ENCODE measurements at places on chromosomes 2 and 18.
A peak's percentile ranks its signal among the peaks of the same experiment; 100 is the strongest.

GRCh38 chr2:937530-937929, 13.1 kb upstream of the SNTG2 start:
- no peak for DNase-seq

DNA sequence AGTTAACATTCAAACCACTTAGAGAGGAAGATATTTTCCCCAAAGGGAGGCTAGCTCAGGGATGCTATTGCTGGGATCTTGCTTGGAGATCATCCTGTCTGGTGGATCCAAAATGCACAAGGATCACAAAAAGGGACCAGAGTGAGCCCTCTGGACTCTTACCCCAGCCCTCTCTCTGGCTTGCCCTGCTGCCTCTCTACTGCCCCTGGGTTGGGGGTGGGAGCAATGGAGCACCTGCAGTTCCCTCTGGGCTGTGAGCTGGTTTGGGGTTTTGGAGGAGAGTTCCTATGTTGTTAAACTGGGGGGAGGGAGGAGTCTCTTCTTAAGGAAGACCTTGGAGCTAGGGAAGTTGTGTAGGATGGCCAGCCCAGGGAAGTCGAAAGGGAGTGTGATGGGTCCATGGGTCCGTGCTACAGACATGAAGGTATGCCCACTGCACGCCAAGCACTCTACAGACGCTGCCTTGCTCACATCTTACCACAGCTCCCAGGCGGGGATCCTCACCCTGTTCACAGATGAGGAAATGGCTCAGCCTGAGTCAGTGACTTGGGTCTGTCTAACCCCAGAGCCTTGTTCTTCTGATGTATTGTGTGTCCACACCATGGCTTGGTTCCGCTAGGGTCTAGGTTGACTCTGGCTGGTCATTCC, 3.8 kb downstream of the LBH start:
- no peak for DNase-seq

GRCh38 chr2:135056790-135057189, 4.7 kb downstream of the RAB3GAP1 start:
- DNase-seq = no peak

- no peak for DNase-seq
Measured at GRCh38 chr2:169853041-169853668, 25.9 kb downstream of the UBR3 start.

- DNase-seq = no peak
Measured at GRCh38 chr18:5787936-5788335, 107.4 kb downstream of the TMEM200C start.

- no peak for DNase-seq
Measured at GRCh38 chr2:110812726-110813645, 80.6 kb downstream of the ACOXL start.

DNA sequence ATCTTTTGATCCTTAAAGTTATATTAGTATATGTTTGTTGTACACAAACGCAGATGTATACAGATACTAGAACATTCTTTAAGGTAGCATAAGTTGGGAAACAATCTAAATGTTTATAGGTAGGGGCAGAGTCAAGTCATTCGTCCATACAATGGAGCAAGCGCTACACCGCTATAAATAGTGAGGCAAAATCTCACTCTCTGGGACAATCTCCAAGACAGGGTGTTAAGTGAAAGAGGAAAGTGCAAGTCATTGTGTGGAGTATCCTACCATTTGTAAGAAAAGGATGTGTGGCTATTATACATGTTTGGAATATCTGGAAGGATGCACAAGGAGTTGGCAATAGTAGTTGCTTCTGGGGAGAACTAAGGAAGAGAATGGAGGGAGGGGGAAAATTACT, 16.2 kb upstream of the FHL2 start:
- no peak for DNase-seq

DNA sequence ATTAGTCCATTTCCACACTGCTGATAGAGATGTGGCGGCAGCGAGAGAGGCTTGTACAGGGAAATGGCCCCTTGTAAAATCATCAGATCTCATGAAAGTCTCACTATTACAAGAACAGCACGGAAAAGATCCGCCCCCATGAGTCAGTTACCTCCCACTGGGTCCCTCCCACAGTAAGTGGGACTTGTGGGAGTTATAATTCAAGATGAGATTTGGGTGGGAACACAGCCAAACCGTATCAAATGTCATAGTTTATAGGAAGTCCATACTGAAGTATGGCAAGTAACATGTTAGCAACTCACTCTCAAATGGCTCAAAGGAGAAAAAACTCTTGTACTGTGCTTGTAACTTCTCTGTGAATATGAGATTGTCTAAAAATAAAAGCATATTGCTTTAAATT, 56.1 kb downstream of the FARP2 start:
- no peak for DNase-seq

GRCh38 chr2:176392744-176393414, 123.6 kb downstream of the MTX2 start:
- no peak for DNase-seq

- peak; percentile 24 for DNase-seq
Measured at GRCh38 chr2:64052463-64053241, 33.4 kb upstream of the VPS54 start.

DNA sequence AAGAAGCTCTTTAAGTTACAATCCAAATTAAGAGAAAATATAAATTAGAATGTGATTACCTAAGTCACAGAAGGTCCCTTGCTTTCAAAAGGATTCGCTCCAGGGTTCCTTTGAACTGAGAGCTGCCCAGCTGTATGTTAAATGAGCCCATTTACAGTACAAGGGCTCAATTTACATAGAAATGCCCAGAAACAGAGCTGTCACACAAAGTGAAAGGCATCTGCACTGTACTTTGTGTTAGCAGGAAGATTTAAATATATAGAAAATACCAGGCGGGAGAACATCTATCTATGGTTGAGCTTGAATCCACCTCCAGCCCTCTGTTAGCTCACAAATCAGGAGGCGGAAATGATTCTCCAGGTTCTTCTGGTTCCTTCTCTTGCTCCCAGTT, 272.9 kb downstream of the PAX3 start:
- DNase-seq = no peak

Measured in GM12865 (cell line).